Stimulated activated CD8-positive, alpha-beta memory T cell treated with anti-CD3 and anti-CD28 coated beads, Interleukin-2, amount 100 ng/mL, for 48 hours (primary cell): ENCODE measurements at places on chromosomes 7 and 10.

- no peak for DNase-seq
Measured at GRCh38 chr10:58318346-58318745, 16.5 kb upstream of the UBE2D1 start.

DNA sequence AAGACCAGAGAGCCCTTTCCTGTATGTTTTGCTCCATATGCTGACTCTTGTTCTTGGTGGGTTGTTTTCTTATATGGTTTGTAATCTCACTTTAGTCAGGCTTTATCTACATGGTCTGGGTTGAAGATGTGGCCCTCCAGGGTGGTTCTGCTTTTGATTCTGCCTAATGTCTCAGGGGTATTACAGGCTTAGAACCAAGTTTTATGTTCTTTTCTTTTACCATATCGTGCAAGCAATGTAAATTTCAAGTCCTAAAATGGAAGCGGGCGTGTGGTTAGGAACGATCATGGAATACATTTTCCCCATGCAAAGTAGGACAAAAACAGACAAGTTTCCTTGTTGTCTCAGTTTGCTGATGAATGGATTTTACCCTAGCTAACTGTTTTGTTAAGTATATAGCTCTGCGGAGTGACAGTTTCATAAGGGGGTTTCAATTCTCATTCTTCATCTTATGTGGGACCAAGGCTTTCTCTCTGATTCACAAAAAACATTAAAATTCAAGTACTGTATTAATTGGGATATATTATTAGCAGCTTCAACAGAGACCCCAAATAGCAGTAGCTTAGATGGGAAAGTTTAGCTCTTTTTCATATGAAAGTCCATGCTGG lies 58.7 kb downstream of the MTURN start:
- no peak for DNase-seq

- no peak for DNase-seq
Measured at GRCh38 chr10:92894081-92894655, 45.8 kb downstream of the EXOC6 start.

DNA sequence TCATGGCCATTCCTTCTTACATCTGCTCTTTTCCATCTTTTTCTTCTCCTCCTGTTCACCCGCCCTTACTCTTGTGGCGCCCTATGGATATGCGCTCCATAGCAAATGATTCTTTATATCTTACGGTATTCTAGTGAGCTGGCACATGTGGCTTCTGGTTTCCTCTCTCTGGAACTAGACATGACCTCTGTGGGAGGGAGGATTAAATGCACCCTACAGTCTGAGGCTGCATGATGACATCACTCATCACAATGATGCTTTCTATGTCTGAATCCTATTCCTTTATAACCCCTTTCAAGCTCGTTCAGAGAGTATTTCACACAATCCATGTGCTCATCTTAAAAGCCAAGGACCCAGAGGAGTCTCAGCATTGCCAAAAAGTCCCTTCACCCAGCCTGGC lies 153.3 kb downstream of the EGFR start:
- no peak for DNase-seq

DNA sequence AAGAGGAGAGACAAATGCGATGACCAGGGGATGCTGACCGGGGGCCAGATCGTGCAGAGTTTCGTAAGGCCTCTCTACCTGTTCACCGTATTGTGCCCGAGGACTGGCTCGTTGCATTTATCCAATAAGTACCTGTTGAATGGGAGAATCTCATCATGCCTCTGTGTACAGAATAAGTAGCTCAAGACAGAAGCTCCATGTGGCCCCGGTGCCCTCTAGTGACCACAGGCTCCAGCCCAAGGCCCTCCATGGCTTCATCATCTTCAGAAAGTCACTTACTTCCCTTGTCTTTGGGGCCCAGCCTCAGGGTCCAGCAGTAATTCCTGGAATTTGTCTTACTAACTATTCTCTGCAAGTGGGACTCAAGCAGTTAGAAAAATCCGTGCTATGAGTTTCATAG lies 151.0 kb downstream of the CHN2 start:
- DNase-seq = no peak

DNA sequence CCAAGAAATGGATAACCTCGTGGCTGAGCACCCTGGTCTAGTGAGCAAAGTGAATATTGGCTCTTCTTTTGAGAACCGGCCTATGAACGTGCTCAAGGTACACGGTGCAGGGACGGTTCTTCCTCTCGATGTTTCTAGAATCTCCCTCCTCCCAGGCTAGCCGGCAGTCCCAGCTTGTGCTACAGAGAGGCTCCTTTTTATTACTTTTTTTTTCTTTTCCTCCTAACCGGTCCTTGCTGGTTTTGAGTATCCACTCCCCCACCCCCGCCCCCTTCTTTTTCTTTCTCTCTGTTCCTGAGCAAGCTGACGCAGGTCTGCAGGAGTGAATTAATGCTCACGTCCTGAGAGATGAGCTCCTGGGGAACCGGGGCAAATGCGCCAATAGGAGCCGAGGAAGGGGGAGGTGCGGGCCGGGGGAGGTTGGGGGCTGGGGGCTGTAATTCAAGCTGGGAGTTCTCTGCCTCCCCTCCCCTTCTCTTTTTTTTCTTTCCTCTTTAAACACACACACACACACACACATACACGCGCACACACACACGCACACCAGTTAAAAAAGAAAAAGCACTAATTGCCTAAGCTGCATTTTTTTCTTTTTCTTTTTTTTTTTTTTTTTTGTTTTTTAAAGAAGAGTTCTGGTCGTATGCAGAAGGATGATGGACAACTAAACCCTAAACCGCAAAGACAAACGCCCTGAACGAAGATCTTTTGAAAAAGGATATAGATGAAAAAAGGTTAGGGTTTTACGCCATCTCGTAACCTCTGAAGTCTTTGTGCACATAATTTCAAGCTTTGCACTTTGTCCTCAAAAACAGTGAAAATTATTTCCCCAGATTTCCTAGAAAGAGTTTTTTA lies 6.6 kb downstream of the CPA2 start:
- DNase-seq = no peak

DNA sequence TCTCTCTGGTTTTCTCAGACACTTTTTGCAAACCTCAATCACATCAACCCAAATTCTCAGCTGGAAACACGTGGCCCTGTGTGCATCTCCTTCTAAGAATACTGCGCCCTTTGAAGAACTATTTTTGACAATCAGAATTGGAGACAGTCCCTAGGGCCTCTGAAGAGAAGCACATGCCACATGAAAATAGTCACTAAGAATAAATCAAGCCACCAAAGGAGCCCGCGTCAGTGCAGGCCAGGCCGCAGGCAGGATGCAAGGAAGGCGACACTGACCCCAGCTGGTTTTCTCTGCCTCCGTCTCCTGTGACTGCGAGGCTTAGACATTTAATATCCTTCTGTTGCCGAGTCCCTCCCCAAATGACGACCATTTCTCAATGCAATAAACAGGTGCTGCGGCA lies 88.0 kb upstream of the ADAM12 start:
- DNase-seq = no peak

DNA sequence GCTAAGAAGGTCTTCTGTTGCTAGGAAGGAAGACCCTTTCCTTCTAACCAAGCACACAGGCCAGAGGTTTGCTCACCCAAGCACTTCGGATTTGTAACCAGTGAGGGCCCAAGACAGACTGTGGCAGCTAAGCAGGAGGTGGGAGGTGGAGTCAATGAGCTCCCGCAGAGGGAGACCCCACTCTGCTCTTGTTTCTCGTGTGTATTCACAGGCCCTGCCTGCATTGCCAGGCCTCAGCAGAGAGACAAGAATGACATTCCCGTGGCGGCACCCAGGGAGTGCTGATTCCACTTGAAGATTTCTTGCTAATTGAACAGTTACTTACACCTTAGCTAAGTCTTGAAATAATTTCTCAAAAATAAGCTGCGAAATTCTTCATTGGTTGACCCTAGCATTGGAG lies 13.4 kb downstream of the PKD1L1 start:
- no peak for DNase-seq

DNA sequence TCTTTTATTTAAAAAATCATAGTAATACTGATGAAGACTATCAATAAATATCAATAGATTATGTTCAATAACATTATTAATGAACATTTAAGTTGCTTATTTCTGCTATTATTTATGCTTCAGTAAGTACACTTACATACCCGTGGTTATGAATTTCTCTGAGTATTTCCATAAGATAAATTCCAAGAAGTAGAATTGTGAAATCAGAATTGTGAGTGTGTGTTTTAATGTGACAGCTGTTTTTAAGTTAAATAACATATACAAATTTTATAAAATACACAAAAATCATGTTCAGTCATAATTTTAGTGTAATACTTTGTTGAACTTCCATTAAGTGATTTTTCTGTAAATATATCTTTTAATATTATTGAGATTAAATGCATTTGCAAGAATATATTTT lies 37.5 kb upstream of the SEMA3E start:
- DNase-seq = no peak

DNA sequence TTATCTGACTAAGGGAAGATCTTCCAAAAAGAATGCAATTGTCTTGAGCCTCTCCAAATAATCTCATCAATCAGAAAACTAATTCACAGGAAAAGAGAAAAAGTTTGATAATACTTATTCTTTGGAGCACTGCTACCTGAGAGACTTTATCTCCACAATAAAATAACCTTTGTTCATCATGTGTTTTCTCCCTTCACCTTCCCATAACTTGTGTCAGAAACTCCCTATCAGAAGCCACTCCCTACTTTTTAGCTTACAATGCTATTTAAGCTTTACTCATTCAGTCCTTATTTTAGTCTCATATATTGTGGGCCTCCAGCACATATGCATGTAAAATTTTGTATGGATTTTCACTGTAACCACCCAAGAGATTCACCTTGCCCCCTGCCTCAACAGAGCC lies 998 bp downstream of the CYP3A43 start:
- no peak for DNase-seq

DNA sequence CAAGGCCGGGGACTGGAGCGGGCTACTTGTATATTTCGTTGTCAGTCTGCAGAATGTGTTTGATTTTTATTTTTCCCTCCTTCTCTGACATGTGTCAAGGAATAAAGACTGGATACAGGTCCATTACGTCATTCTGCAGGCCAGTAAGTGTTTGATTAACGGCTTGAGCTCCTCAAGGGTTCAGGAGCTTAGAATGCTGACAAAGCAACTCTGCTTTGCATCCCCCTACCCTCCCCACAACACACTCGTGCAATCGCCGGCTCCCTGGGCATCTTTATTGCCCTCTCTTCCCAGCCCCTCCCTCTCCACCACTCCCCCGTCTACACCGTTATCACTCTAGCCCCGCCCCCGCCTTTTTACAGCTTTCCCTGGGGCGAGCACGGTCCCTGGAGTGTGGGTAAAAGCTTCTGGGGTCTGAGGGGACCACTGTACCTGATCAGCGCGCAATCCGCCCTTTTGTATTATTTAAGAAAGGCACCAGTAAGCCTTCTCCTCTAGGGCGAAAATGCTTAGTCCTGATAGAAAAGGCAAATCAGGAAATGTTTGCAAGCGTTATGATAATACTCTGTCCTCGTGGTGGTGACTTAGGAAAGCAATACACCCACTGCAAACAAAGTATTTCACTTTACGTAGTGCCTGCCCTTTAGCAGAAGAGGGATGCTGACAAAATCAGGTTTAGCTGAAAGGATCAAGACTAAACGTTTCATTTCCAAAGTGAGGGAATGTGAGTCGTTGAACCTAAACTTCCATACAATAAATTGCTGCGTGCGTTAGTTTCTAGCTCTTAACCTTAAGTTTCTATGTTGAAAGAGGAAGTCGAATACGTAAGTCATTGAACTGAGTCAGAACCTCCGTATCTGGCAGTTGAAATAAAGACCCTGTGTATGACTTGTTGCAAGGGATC lies 1.4 kb upstream of the CREB5 start:
- no peak for DNase-seq

DNA sequence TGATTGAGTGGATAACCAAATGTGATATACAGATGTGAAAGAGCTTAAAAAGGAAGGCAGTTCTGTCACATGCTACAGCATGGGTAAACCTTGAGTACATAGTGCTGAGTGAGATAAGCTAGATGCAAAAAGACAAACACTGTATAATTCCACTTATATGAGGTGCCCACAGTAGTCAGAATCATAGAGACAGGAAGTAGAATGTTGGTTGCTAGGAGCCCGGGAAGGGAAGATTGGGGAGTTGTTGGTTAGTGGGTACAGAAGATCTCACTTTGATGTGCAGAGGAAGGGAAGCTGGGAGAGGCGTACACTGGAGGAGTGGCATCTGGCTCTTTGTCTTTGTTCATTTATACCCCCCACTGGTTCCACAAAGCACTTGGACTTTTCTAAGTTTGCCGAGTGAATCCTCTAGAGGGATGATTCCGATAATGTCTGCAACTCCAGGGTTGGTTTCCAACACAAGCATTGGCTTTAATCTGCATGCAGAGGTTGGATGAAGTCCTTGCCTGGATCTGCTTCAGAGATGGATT lies 39.5 kb downstream of the TSPAN14 start:
- no peak for DNase-seq

GRCh38 chr10:18713077-18713476 lies 53.8 kb downstream of the ARL5B start:
- DNase-seq = no peak
